Central memory CD4-positive, alpha-beta T cell (primary cell): ENCODE measurements at places on chromosomes 13 and 19.

- DNase-seq: no peak
Measured at GRCh38 chr13:45492538-45492937, 27.8 kb downstream of the COG3 start.

GRCh38 chr19:38233740-38234251, 9.8 kb upstream of the DPF1 start:
- DNase-seq: peak; percentile 48

- DNase-seq: no peak
Measured at GRCh38 chr13:47656651-47657050, 344.4 kb downstream of the SUCLA2 start.

DNA sequence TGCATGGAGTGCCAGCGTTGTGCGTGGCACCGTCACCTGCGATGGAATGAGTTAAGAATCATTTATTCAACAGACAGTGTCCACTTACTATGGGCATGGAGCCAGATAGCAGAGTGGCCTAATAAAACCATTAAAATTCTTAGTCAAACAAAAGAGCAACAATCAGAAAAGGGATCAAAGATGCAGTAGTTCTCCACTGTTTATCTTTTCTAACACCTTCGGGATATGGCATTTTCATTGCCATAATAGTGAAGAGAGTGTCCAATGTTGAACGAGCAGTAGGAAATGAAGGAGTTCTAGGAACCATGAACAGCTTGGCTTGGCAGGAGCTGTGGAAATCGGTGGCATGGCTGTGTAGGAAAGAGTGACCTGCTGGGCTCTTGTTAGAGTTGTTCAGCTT, 2.0 kb downstream of the TNFSF11 start:
- no peak for DNase-seq

GRCh38 chr13:28204043-28204442, 65.7 kb downstream of the PAN3 start:
- DNase-seq: no peak

GRCh38 chr19:58212336-58213074, 16.2 kb upstream of the ZNF544 start:
- DNase-seq: no peak

DNA sequence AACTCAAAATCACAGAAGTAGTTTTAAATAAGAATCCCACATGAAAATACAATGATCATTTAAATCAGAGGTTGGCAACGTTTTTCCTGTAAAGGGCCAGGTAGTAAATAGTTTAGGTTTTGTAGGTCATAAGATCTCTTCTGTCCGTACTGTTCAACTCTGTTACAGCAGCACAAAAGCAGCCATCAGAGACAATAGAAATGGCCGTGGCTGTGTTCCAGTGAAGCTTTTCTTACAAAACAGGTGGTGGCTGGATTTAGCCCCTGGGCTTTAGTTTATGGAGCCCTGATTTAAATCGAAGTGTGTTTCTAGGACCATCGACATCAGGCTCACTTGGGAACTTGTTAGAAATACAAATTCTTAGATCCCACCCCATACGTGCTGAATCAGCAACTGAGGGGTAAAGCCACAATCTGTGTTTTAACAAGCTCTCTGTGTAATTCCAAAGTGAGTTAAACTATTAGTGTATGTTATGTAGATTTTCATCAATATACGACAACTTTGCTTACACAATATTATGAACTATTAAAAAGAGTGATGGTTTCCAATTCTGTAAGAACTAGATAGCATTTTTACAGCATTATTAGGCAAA, 54.8 kb upstream of the MIR17HG start:
- no peak for DNase-seq

DNA sequence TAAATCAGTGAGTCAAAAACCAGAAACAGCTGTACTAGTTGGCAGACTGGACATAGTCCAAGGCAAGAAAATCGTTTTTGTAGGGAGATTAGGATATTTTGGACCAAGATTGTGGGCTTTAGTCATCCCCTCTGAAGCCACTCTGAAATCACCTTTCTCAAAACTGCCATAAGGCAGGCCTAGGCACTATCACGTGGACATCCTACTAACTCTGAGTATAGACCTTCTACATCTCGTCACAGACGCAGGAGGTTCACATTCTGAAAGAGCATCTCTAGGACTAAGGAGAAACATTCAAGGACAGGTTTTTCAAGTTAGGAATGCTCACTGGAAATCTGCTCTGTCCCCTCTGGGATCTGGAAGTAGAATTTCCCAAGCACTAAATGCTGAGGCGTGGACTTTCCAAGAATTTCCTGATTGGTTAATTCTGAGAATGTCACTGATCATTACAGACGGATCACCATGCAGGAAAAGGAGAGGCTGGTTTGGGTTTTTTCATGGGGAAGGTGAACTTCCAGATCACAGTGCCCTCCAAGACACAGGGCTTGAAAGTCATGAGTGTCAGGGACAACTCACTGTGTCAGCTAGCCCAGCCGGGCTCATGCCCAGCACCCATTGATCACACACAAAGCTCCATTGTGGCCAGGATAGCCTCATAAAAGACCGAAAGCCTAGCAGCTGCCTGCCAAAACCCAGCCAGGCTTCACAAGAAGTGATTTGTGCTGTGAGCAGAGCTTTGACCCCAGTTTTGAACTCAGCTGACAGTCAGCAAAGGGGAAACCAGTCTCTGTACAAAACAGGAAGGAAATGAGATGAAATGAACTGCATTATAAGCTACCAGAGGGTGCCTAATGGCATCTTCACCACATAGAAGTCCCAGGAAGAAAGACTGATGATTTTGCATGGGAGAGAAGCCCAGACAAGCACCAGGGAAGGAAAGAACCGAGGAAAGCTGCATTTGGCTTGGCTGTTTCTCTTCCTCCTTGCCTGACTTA, 2.7 kb upstream of the RUBCNL start:
- no peak for DNase-seq

- no peak for DNase-seq
Measured at GRCh38 chr13:62210951-62211350, 795.3 kb upstream of the PCDH20 start.

DNA sequence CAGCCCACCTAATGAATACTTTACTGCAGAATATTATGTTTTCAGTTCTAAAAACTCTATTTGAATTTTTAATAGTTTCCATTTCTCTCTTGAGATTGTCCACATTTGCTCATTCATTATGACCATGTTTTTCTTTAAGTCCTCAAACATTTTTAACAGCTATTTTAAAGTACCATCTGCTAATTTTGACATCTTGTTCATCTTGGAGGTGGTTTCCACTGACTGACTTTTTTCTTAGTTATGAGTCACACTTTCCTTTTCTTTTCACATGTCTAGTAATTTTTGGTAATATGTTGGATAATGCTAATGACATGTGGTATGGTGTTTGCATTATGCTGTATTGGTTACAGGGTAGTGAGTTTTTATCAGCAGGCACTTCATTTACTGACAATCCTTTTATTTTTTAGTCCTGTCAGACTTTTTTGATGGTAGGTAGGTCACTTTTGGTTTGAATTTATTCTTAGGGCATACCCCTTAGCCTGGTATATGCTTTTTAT, 15.4 kb upstream of the ESD start:
- DNase-seq: no peak

GRCh38 chr13:90999401-90999800, 348.1 kb upstream of the MIR17HG start:
- DNase-seq: no peak

DNA sequence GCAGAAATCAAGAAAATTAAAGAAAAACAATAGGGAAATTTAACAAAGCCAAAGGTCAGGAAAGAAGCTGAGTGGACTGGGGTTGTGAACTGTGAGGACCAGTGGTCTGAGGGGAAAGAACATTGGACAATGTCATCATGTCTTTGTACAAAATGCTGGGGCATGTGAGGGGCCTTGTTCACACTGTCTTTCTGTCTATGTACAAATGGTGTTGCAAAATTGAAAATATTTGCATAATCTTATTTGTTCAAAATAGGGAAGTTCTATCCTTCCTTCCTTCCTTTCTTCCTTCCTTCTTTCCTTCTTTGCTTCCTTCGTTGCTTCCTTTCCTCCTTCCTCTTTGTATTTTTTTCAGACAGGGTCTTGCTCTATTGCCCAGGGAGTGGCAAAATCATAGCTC, 79.2 kb upstream of the SCEL start:
- no peak for DNase-seq

- DNase-seq: no peak
Measured at GRCh38 chr13:108987944-108988343, 358.5 kb downstream of the MYO16 start.

GRCh38 chr13:33089311-33089710, 73.1 kb downstream of the KL start:
- DNase-seq: no peak

DNA sequence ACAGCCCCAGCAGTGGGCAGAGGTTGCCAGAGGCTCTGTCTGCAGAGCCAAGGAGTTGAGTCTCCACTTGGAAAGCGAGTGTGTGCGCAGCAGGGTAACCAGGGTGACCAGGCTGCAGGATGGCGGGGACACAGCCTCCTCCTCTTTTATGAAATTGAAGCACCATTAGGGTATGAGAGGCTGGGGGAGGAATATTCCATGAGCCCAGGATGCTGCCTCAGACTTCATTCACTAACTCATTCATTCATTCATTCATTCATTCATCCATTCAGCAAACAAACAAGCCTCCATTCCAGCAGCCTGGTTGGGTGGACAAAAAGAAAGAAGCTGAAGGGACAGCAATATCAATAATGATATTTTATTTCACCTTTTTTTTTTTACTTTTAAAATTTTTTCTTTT, 6.6 kb upstream of the LMTK3 start:
- DNase-seq: no peak

DNA sequence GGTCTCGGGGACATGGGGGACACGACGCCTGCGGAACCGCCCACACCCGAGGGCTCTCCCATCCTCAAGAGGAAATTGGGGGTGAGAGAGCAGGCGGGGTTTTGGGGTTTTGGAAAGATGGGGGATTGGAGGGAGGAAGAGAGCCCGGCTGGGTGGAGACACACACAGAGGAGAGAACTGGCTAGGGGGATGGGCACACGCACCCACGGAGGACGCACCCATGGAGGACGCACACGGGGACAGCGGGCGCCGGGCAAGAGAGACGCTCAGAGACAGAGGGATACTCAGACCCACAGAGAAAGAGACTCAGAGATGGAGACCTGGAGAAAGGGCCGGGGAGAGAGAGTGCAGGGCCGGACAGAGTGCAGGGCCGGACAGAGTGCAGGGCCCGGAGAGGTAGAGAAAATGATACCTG, 52.1 kb downstream of the MAP4K1 start:
- no peak for DNase-seq

DNA sequence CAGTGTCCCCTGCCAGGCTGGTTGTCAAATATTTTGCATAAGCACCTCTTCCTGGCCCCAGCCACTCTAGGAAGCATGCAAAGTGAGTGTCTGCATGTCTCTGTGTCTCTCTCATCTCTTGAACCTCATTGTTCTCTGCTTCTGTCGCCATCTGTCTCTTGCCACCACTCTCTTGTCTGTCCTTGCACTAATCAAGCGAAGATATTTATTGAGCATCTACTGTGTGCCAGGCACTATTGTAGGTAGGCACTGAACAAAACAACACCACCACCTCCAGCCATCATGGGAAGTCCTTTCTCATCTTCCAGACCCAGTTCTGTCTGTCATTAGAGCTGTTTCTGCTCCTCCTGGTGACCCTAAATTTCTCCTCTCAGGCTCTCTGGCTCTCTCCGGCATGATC, 52.0 kb upstream of the SHKBP1 start:
- no peak for DNase-seq

DNA sequence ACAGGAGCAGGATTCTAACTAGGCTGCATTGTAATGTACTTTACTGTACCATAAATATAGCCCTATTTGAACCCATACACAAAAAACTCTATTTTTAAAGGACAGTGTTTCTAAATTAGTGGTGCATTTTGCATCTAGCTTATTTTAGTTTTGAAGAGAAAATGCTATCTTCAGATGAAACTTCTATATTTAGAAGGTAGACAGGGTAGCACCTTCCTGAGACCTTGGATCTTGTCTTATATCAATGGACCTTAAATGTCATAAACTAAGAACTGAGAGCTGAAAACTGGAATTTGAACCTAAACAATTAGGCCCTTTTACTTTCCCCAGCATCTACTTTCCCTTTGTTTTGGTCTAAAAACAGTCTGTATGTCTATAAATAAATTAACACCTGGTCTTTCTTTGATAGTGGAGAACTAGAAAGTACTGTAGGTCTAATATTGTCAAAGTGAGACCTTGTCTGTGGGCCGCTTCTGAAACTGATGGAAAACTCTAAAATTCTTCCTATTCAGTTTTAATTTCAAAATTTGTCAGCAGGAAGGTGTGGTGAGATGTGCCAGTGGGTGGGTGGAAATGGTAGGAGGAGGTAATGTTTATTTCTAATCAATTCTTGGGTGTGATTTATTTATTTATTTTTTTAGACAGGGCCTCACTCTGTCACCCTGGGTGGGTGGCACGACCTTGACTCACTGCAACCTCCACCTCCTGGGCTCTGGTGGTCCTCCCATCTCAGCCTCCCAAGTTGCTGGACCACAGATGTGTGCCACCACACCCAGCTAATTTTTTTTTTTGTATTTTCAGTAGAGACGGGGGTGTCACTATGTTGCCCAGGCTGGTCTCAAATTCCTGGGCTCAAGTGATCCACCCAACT, 10.1 kb downstream of the COG3 start:
- DNase-seq: no peak

- DNase-seq: no peak
Measured at GRCh38 chr13:102707467-102707866, 12.6 kb upstream of the METTL21C start.

DNA sequence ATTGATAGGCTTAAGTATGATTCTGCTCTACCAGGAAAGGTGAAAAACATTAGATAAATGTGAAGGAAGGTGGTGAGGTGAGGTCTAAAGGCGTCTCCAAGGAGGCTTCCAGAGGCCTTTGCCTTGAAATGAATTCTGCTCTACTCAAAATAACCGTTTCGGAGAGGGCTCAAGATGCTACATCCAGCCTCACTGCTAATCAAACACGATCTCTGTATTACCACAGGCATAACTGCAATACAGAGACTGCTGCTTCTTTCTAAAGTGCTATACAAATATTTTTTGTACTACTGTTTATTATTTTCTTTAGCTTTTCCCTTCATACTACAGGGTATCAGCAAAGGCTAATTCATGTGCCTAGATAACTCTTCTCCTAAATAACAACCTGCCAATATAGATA, 16.8 kb downstream of the MBNL2 start:
- DNase-seq: no peak
